ENCODE measurements at places on chromosomes 7 and 10.

GRCh38 chr7:38584443-38585210, 46.5 kb downstream of the AMPH start:
- DNase-seq, result no peak

- DNase-seq, result peak; percentile 19
These were observed 17.6 kb upstream of the ORAI2 start for GRCh38 chr7:102415685-102416225.

GRCh38 chr10:133132473-133133291, 27.3 kb upstream of the KNDC1 start:
- DNase-seq, result no peak

- no peak for DNase-seq
These were observed 68.1 kb upstream of the PODXL start for GRCh38 chr7:131624536-131624935.

DNA sequence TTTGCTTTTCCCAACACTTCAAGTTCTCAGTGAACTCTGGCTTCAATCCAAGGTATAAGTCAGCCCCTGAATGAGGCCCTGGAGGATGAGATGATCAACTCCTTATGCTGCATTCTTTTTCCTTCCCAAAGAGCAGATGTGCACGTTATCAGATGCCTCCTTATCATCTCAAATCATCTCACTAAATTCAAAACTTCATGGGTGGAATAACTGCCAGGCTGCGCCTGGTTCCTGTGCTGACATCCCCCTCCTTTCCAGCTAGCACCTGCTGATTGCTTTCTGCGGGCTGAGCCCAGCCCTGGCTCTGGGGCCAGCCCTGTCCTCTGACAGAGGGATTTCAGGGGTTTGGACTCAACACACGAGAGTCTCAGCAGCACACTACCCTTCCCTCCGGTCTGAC, 44.9 kb downstream of the TLL2 start:
- no peak for DNase-seq

- no peak for DNase-seq
These were observed 177.2 kb downstream of the SEM1 start for GRCh38 chr7:96532428-96532935.

DNA sequence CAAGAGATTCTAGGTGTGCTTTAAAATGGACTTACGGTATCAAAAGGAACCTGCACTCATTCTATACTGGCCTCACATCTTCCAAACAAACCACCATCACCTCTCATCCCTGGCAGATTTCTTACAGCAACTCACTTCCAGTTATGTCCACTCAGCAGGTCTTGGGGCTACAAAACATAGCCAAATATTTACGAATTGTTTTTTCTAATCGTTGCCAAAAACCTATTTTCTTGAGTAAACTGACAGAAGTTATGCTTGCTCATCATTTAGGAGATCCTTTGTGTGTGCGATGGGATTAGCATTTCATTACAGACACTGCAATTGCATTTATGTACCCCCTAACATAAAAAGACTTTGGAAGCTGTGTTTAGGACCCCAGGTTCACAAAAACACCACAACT, 2.7 kb downstream of the KCNMA1 start:
- no peak for DNase-seq

DNA sequence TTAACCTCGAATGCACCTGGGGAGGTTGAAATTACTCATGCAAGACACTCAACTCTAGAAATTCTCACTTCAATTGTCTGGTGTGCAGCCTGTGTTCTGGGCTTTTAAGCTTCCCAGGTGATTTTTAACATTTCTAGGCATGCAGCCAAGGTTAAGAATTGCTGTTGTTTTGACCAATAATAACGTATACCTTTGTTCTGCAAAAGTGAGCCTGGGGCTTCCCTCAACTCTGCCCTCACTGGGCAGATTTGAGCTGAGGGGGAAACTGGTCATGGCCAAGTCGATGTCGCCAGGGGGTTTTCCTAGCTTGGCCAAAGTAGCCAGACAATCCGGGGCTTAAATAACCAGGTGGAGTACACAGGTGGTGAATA, 568 bp downstream of the PRSS2 start:
- DNase-seq, result no peak

DNA sequence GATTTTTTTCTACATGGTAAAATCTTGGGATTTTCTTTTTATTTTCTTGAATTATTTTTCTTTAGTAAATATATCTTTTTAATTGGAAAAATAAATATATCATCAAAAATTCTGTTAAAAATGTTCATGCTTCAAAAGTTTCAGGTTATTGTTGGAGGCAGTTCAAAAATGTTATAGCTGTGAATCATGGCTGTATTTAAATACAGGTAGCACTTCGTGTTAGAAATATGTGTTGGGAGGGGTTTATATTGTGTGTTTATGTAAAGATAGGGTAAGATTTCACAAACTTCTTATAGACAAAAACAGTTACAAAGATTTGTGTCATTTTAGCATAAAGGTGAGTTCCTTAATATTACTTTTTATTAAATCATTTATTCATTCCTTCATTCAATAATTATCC, 60.4 kb downstream of the HDAC9 start:
- no peak for DNase-seq

GRCh38 chr10:125631806-125632205, 51.2 kb downstream of the TEX36 start:
- no peak for DNase-seq

GRCh38 chr10:112653851-112654250, 206.8 kb downstream of the VTI1A start:
- no peak for DNase-seq

- DNase-seq, result no peak
These were observed 13.7 kb downstream of the SRGN start for GRCh38 chr10:69101451-69102095.

GRCh38 chr7:11714676-11715075, 117.3 kb downstream of the THSD7A start:
- no peak for DNase-seq

- no peak for DNase-seq
These were observed 135.8 kb downstream of the MAPK8 start for GRCh38 chr10:48442090-48442808.

GRCh38 chr7:108875139-108875538, 305.5 kb downstream of the DNAJB9 start:
- no peak for DNase-seq

DNA sequence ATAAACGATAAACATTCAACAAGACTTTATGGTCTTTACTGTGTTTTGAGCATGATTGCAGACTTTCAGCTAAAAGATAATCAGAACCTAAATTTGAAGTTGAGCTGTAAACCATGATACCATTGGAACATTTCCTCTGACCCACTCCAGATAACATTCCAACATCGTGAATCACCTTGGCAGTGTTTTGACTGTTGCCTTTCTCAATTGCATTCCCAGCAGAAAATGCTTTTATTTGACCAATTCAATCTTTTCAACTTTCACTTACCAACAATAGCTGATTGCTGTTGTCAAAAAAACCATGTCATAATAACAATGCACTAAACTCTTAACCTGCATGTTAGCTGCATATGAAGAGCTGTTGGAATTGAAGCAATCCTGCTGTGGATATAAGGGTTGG, 165.5 kb downstream of the MDFIC start:
- no peak for DNase-seq

- DNase-seq, result no peak
These were observed 35.2 kb upstream of the MXI1 start for GRCh38 chr10:110172155-110172554.

GRCh38 chr10:9211228-9211627, 1156.7 kb downstream of the GATA3 start:
- no peak for DNase-seq
